H4 (cell line): ENCODE measurements at places on chromosomes 1 and 21. TPM values are rescaled to one million over a fixed set of nuclear protein-coding genes. Genes with fewer than 3 reads are reported as not detected.

DNA sequence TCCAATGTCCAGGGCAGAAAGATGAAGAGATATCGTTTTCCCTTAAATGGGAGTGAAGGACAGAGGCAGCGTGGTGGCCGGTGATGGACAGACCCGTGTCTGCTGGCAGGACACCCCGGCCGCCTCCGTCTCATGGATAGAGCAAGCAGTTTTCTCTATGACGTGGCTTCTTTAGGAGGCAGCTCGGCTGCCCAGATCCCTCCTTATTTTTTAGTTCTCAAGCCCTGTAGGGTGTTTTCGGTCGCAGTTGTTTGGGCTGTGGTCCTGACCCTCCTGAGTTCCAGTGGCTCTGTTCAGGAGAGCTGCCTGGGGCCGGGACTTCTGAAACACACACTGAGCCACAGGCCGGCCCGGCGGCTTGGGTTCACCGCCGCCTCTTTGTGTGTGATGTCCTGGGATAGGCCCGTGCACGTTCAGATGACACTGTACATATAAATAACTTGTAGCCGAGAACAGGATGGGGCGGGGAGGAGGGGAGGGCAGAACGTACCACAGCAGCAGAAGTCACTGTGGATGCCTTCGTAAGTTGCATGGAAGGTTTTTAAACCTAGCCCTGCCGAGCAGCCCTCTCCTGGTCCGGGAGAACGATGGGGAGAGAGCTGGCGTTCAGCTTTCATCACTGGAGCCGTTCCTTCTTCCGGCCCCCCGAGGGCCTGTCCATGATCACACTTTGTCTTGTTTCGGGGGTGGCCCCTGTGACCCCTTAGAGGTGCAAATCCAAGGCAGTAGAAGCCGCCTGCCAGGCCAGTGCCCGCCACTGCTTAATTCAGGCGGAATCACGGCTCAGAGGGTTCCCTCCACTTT, 65.2 kb downstream of the SIK1 start:
- no peak for DNase-seq

The FTCD gene
- 0.41 TPM in 1 of 2 replicates, not detected in the other for total RNA-seq

The DNAI4 gene
- total RNA-seq = 0.31 and 0.89 TPM in 2 replicates

GRCh38 chr1:17706445-17706844, 48.7 kb upstream of the ACTL8 start:
- DNase-seq = no peak

The CD52 gene
- 3.0 TPM in 1 of 2 replicates, not detected in the other for total RNA-seq

- DNase-seq = no peak
Observed at GRCh38 chr21:42338729-42339715, 11.8 kb downstream of the TFF2 start.

DNA sequence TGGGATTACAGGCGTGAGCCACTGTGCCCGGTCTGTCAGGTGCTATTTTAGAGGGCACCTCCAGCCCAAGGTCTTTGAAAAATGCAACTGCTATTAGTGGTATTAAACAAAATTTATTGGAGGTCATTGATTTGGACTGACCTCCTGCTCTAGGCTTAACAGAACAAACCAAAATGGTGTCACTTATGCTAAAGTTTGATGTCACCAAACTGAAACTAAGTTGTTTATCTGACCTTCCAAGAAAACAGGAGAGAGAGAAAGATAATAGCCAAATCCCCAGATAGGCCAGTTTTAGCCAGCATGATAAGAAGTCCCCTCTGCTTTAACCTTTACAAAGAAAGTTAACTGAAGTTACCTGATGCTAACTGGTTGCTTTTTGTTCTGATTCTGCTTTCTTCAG, 8.1 kb upstream of the INAVA start:
- DNase-seq = no peak

The HES2 gene
- not detected in 2 replicates for total RNA-seq

The NPR1 gene
- total RNA-seq = not detected in 2 replicates

The SH2D2A gene
- total RNA-seq = 2.5 TPM in 2 replicates

The CLDN17 gene
- not detected in 2 replicates for total RNA-seq

GRCh38 chr1:166703726-166704462, 135.4 kb upstream of the POGK start:
- no peak for DNase-seq
